Gastrocnemius medialis (tissue), 4 donors: ENCODE measurements at places on chromosomes 3 and 15. TPM values are rescaled to one million over a fixed set of nuclear protein-coding genes. Genes with fewer than 3 reads are reported as not detected.

Gene SCAANT1
- total RNA-seq, result not detected

Gene AADACL2
- total RNA-seq, result not detected

Gene TRPM1
- total RNA-seq, result not detected

Gene CCDC191
- 0.36 TPM for total RNA-seq

Gene SNX22
- total RNA-seq, result not detected

- no peak overlapping the region for H3K27ac ChIP-seq
- no peak overlapping the region for H3K4me3 ChIP-seq
- no peak for DNase-seq
- no peaks in the 10 kb centered on the region for H3K4me1 ChIP-seq
- no peaks in the 10 kb centered on the region for H3K27me3 ChIP-seq
These were observed 12.3 kb downstream of the CEP19 start for GRCh38 chr3:196699749-196700148.

DNA sequence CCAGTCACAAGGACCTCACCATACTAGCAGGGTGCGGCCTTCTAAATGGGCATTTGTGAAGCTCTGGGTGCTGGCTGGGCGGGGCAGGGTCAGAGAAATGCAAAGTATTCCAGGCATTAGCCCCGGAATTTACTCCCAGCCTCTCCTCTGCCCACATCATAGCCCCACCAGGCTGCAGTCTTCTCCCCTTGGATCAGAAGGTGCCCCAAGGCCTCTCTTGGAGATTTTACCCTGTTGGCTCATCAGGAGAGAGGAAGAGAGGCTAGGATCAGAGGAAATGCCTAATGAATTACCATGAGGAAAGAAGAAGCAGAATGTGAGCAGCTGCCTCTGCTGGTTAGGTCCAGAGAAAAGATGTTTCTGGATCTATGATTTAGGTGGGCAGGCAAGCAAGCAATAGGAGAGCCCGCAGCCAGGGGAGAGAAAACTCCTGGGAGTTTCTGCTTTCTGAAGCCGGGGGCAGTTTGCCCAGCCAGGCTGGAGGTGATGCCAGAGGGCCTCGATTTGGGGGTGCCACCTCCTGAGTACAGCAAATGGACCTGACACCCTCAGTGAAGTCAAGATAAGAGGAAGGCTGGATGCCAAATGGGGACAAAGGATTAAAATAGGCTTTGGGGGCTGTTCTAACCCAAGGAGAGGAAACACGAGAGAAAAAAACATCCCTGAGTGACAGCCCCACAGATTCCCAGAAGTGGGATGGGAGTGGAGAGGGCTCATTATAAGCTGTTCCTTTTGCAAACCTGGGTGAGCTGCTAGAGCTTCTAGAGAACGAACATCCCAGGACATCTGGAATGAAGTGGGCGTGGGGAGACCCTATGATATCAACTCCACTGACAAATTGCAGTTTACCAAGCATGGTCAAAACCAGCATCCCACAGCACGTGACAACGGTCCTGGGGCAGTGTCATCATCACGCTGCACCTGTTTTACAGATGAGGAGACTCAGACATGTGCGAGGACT lies 65.4 kb downstream of the BDH1 start:
- no peaks in the 10 kb centered on the region for H3K36me3 ChIP-seq
- H3K27ac ChIP-seq, result no peak overlapping the region
- H3K27me3 ChIP-seq, result no peaks in the 10 kb centered on the region
- no peak for DNase-seq

- no peaks in the 10 kb centered on the region for H3K27me3 ChIP-seq
These were observed 33.0 kb downstream of the RBPMS2 start for GRCh38 chr15:64742385-64742784.

DNA sequence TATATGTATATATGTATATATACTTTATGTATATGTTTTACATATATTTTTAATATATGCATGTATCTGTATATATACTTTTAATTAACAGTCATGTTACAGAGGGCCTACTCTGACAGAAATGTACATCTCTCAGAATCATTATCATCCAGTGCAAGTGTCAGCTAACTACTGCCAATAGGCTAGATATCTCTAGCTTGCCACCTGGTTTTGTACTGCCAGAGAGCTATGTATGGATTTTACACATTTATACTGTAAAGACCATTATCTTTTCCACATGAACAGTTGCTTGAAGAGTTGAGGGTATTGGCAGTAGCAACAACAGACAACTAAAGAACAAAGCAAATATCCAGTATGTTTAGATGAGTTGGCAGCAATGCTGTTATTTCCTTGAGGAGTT lies 99.7 kb upstream of the VGLL3 start:
- no peak for DNase-seq
- peaks cover 4% of the 10 kb centered on the region for H3K4me1 ChIP-seq
- no peak overlapping the region for H3K4me3 ChIP-seq
- no peak overlapping the region for H3K27ac ChIP-seq
- no peaks in the 10 kb centered on the region for H3K27me3 ChIP-seq

DNA sequence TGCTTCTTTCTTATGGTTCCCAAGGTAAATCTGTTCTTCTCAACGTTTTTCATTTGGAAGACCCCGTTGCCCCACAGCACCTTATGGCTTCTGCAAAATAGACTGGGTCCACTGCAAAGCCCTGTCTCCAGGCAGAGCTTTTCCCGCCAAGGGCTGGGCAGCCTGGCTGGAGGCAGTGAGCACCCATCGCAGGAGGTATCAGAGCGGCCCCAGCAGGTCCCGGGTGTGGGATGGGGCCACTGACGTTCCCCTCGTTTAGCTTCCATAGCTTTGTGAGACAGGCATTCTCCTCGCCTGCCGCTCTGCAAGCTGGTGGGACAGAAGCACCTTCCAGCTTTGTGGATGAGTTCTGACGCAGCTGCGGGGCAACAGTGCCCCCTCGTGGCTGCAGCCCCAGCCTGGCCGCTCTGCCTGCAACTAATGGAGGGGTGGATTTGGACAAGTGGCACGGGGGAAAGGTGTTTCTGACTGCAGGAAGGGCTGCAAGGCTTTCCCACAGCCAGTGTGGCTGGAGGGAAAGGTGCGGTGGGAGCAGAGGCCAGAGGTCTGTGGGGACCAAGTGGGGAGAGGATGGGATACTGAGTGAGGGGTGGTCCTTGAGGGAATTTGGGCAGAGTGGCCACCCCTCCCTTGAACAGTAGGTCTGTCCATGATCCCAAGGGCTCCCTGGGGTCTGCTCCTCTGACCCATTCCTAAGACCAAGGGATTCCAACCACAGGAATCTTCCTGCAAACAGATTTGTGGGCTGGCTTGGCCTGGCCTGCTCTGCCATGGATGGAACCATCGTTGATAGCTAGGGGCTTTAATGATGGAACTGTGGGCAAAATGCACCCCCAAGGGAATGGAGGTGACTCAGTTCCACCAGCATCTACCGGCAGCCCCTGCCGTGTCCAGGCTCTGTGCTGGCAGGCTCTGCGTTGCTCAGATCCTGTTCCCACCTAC lies 99.4 kb downstream of the FBLN2 start:
- no peak overlapping the region for H3K4me3 ChIP-seq
- H3K27me3 ChIP-seq, result no peaks in the 10 kb centered on the region
- H3K36me3 ChIP-seq, result no peaks in the 10 kb centered on the region
- H3K27ac ChIP-seq, result no peak overlapping the region
- H3K4me1 ChIP-seq, result peaks cover 8% of the 10 kb centered on the region

- no peak overlapping the region for H3K4me3 ChIP-seq
- H3K36me3 ChIP-seq, result no peaks in the 10 kb centered on the region
- H3K27me3 ChIP-seq, result no peaks in the 10 kb centered on the region
- no peak for DNase-seq
These were observed 14.3 kb upstream of the SPRED1 start for GRCh38 chr15:38238311-38238710.

DNA sequence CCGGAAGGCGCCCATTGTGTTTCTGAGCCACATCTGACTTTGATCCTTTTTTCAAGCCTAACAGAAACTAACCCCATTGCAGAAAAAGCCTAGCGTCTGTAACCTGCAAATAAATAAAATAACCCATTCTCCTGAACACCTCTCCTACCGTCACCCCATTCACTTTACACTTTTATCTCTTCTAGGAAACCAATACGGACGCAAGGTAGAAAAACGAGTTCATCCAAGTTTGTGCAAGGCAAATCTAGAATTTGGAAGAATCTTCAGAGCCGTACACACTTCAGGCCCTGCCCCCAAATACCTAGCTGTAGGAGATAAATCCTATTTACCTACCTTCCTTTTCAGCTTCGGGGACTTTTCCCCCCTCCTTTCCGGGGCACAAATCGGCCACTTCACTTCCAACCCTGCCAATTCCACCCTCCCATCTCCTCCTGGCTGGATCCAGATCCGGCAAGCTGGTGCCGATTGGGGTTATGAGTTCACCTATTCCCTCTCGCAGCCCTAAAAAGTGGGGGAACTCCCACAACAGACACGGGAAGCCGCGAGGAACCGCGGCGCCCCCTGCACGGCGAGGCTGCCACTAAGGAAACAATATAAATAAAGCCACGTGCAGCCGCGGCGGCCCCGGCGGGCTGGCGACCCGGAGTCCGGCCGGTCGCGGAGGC lies 987 bp downstream of the PRTG start:
- peaks cover 14% of the 10 kb centered on the region for H3K4me1 ChIP-seq
- peak overlapping the region; percentile 48 for H3K27ac ChIP-seq
- no peak for DNase-seq

DNA sequence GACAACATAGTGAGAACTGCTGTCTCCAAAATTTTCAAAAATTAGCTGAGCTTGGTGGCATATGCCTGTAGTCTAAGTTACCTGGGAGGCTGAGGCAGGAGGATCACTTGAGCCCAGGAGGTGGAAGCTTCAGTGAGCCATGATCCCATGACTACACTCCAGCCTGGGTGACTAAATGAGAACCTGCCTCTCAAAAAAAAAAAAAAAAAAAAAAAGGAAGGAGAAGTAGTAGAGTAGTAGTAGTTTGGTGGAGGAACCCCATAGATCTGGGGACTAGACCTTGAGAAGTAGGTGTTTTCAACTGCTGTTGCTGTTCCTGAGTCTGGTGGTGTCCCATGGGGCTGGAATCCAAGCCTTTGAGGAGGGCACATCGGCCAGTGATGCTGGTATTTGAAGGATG lies 38.4 kb upstream of the UBE2E2 start:
- no peaks in the 10 kb centered on the region for H3K36me3 ChIP-seq
- H3K27me3 ChIP-seq, result no peaks in the 10 kb centered on the region
- no peak for DNase-seq
- H3K4me3 ChIP-seq, result no peak overlapping the region

DNA sequence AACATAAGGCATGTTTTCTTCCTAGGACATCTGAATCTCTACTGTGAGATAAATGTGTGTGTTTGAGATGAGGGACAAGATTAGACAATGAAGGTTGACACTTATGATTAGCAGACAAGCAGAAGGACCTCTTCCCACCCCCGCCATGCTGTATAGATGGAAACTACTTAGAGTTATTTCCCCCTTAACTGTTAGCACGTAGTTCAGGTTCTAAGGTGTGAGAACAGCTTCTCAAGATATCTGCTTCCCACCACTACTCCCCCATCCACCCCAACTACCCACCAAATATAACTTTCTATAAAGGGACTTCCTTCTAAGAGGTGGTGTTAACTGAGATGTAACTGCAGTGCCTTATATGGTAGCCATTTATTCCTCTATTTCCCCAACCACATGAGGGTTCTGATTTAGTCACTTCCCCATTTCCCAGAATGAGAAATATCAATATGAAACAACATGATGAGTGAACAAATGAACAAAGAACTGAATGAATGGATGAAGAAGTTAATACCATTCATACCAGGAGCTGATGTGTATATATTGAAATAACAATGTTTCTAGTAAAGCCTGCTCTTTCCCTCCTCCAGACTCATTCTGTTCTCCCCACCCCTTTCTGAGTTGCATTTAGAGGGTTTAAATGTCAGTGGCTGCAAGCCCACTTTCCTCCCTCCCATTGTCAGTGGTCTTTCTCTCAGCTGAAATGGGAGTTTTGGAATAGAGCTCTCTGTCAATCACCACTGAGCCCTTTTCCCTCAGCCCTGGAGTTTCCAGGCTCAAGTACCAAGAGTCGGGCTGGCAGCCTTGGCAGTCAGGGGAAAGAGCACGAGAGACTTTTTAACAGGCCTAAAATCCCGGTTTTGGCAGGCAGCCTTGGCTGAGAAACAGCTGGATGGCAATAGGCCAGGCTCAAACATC lies 7.7 kb upstream of the RFTN1 start:
- H3K27me3 ChIP-seq, result no peaks in the 10 kb centered on the region
- DNase-seq, result no peak
- H3K4me3 ChIP-seq, result no peak overlapping the region
- H3K36me3 ChIP-seq, result no peaks in the 10 kb centered on the region
- no peak overlapping the region for H3K27ac ChIP-seq

- no peak for DNase-seq
- H3K4me1 ChIP-seq, result no peaks in the 10 kb centered on the region
- no peaks in the 10 kb centered on the region for H3K36me3 ChIP-seq
- H3K27me3 ChIP-seq, result no peaks in the 10 kb centered on the region
- H3K27ac ChIP-seq, result no peak overlapping the region
- no peak overlapping the region for H3K4me3 ChIP-seq
These were observed 197.4 kb upstream of the RORA start for GRCh38 chr15:61426466-61426865.

DNA sequence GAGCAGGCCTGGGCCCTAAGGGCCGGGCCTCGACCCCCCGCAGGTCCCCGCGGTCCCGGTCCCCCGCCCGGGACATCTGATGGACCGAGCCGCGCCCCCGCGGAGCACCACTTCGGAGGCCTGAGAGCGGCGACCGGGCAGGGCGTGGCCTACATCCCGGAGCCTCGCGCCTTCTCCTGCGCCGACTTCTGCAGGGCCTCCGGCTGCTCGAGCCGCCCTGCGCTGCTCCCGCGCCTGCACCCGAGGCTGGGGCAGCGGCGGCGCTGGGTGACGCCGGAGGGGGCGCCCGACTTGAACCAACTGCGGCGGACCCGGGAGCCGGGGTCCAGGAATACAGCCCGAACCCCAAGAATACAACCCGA lies 14.9 kb upstream of the GP9 start:
- H3K36me3 ChIP-seq, result no peaks in the 10 kb centered on the region
- no peak for DNase-seq

GRCh38 chr15:68565726-68566125 lies 13.1 kb upstream of the CORO2B start:
- no peaks in the 10 kb centered on the region for H3K4me1 ChIP-seq
- no peaks in the 10 kb centered on the region for H3K36me3 ChIP-seq
- DNase-seq, result no peak
- H3K4me3 ChIP-seq, result no peak overlapping the region

DNA sequence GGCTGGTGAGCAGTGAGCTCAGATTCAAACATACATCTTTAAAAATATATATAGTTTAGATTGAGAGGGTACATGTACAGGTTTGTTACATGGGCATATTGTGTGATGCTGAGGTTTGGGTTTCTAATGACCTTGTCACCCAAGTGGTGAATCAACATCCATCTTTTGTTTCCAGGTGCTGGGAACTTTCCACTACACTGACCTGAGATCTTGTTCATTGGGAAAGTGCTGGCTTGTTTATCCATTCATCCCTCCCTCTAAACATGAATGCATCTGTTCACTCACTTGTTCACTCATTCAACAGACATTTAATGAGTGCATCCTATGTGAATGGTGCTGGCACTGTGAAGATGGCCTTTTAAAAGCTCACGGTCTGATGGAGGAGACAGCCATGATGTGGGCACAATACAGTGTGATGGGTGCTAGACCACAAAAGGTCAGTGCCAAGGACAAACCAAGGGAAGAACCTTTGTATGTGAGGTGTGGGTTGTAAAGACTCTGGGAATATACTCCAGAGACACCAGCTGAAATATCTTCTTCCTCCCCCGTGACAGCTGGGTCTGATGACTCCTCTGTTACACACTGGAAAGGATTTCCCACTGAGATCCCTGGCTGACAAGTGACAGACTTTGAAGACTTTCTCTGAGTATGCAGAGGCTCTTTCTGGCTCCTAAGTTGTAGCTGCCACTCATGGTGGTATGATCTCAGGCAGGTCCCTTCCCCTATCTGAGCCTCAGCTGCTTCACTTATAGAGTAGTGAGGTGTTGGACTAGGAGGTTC lies 16.2 kb upstream of the ITGA11 start:
- no peaks in the 10 kb centered on the region for H3K4me1 ChIP-seq
- H3K27me3 ChIP-seq, result peaks cover 9% of the 10 kb centered on the region
- no peak for DNase-seq
- H3K4me3 ChIP-seq, result no peak overlapping the region
- H3K36me3 ChIP-seq, result no peaks in the 10 kb centered on the region
